GM04503 (cell line): ENCODE measurements at places on chromosomes 6 and 20.

- no peak for DNase-seq
Measured at GRCh38 chr6:169081248-169081647, 172.4 kb downstream of the THBS2 start.

- DNase-seq = no peak
Measured at GRCh38 chr6:101146389-101146788, 247.1 kb upstream of the GRIK2 start.

GRCh38 chr20:44692932-44693480 is 22.2 kb upstream of the CCN5 start:
- DNase-seq = peak; percentile 96

- no peak for DNase-seq
Measured at GRCh38 chr6:18681832-18682503, 294.8 kb downstream of the RNF144B start.

GRCh38 chr6:5677219-5678000 is 329.3 kb downstream of the NRN1 start:
- no peak for DNase-seq

GRCh38 chr20:25195962-25196785 is 662 bp downstream of the ENTPD6 start:
- DNase-seq = no peak

DNA sequence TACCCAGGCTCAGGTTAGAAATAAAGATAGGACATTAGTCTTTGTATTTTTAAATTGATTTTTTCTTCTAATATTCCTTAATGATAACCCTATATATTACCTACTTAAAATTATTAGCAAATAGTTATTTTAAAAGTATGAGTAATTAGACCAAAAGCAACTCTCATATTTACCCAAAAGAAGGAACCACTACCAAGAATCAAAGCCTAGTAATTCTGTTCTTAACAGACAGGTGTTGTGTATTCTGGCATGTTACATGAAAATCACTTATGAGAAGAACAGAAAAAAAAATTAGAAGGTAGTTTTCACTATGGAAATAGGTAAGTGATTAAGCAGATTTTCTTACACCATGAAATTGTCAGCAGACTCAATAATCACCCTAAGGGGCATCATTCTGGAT is 105.1 kb downstream of the ATG5 start:
- no peak for DNase-seq
